ENCODE measurements at places on chromosomes 4 and X.

DNA sequence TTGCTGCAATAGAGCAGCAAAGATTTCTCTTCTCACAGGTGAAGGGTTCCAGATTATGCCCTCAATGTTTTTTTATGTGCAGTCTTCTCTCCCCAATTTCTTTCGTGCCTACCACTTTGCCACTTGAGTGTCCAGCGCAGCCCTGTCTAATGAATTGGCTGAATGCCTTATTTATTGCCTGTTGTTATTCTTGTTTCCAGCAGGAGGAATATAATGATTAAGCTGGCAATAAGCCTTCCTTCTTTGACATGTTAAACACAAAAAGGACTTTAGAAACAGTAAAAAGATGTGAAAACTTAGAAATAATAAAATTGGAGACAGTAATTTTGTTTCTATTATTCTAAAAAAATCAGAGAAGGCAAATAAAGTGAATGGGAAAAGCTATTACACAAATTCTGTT is 34.6 kb upstream of the FRAS1 start:
- no peak for DNase-seq

GRCh38 chr4:55554453-55555030 is 7.8 kb upstream of the CLOCK start:
- DNase-seq = no peak

- no peak for DNase-seq
Measured at GRCh38 chr4:39528061-39528465, 824 bp upstream of the UGDH start.

GRCh38 chrX:85995641-85996040 is 51.7 kb downstream of the CHM start:
- no peak for DNase-seq

DNA sequence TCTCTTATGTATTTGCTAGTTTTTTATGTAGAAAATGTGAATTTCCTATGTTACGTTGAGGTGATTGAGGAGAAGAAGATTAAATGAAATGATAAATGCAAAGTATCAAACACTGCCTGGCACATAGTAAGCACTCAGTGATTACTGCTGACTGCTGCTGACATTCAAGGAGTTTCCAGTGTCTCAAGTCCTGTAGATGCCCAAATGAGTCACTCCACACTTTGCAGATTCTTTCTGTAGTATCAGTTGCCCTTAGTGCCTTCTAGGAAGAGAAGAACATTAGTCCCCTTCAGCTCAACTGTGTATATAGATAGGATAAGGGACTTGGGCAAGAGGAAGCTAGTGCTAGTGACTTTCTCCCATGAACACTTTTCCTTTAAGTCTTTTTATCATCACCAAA is 240.5 kb upstream of the TEX13A start:
- DNase-seq = no peak

GRCh38 chrX:150363561-150364346 is 637 bp downstream of the MAMLD1 start:
- DNase-seq = no peak

- DNase-seq = no peak
Measured at GRCh38 chr4:51942108-51942832, 77.9 kb downstream of the LRRC66 start.

DNA sequence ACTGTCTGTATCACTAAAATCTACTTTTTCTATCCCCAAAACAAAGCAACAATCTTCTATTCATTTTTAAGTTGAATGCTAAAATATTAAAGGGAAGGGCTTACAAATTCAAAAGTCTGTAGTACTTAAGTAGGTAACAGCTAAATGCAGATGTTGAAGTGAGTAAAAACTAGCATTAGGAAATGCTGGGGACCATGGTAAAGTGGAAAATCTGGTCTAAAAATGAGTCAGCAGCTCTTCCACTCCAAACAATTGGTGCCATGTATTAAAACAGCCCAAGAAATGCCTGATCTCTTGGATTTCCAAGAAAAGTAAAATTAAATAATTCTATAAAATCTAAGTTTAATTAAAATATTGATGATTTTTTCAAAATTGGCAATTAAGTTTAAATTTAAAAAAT is 73.3 kb upstream of the PPP3CA start:
- DNase-seq = no peak

GRCh38 chrX:5907207-5907606 is 321.5 kb downstream of the NLGN4X start:
- DNase-seq = no peak

DNA sequence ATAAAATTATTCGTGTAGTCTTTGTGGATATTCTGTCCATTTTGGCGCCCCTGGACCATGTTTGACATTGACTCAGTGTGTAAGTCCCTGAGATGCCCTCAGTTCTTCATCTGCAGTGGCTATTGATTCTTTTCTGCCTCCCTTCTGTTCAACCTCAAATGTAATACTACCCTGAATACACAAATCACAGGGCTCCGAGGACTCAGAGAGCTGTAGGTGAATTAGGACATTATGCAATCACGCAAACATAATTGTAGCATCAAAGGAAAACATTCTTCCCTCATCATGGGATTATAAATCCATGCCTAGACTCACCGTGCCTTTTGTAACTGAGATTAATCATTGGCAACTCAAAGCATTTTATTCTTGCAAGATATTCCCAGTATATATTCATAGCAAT is 161.4 kb upstream of the PACRGL start:
- DNase-seq = no peak

- no peak for DNase-seq
Measured at GRCh38 chr4:168335621-168336020, 17.1 kb upstream of the DDX60 start.

DNA sequence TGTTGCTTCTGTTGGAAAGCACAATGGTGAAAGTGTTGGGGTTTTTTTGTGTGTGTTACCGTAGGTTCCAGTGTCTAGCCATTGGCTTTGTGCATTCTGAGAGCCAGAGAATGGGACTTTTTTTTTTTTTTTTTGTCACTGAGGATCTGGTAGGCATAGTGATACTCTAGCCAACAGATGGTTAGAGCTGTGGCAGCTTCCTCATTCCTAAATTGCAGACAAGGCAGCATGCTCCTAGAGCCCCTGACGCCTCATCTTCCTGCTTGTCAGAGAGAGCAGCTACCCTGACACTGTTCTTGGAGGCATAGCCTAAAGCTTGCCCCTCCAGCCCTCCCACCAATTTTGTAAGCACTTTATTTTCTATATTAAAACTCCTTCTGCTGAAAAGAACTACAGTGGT is 27.0 kb downstream of the ARHGEF9 start:
- no peak for DNase-seq

DNA sequence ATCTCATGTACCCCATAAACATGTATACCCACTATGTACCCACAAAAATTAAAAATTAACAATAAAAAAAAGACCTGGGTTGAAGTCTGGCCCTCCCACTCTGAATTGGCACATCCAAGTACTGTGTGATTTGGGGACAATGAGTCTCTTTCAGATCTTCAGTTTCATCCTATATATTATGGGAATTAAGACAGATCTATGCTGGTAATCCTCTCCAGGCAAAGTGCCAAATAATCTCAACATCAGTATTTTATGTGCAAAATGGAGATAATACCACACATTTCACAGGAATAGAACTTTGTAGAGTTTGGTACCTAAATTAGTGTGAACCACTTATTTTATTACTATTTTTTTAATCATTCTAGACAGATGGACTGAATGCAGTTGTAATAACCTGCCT is 11.0 kb upstream of the SCD5 start:
- no peak for DNase-seq

Data from stimulated activated CD8-positive, alpha-beta memory T cell treated with anti-CD3 and anti-CD28 coated beads, Interleukin-15, amount 100 ng/mL, for 24 hours (primary cell).